Activated CD4-positive, alpha-beta T cell treated with anti-CD3 and anti-CD28 coated beads, Interleukin-2, amount 50 U/mL, for 24 hours (primary cell): ENCODE measurements at places on chromosomes 7 and 10.

- no peak for DNase-seq
These were observed 55.5 kb upstream of the OPALIN start for GRCh38 chr10:96414303-96414702.

GRCh38 chr7:76395965-76396726 lies 13.4 kb downstream of the SSC4D start:
- no peak for DNase-seq

- DNase-seq: no peak
These were observed 223.1 kb downstream of the CUX1 start for GRCh38 chr7:102040569-102040968.

DNA sequence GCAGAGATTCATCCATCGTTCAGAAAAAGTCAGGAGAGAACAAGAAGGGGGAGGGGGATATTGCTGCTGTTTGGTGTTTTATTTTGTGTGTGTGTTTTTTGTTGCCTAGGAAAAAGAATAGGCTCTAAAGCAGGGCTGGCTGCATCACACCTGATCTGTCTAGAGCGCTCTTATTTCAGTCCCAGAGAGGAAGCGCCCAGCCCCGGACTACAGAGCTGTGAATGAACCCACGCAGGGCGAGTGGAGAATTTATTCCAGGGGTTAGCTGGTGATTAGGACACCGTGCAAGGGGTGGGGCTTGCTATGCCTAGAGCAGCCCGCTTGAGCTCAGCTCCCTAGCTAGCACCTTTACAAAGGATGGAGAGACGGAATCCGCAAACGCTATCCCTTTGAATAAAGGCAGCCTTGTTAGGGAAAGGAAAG lies 621 bp upstream of the FAM13C start:
- DNase-seq: no peak

- DNase-seq: no peak
These were observed 85.8 kb downstream of the GSAP start for GRCh38 chr7:77330169-77330882.

DNA sequence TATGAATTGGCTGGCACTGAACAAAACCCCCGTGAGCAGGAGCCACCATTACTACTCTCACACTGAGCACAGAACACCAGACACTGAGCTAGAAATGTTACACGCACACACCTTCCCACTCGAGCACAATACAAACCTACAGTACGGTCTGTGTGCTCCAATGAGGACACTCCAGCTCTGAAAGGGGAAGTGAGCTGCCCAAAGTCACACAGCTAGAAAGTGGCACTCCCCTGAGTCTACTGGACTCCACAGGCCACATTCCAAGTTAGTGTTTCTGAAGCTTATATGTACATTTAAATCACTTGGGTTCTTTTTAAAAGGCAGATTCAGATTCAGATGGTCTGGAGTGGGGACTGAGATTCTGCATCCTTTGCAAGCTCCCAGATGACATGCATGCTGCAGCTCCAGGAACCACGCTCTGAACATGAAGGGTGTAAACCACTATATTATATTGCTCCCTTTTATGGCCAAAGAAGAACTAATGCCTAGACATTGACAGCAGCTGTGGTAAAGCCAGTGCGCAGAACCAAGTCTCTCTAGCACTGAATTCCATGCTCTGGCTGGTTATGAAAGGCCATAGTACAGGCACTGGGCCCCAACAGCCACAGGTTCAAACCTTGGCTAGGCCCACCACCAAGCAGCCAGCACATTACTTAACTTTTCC lies 77.1 kb downstream of the FRMPD2 start:
- DNase-seq: no peak

DNA sequence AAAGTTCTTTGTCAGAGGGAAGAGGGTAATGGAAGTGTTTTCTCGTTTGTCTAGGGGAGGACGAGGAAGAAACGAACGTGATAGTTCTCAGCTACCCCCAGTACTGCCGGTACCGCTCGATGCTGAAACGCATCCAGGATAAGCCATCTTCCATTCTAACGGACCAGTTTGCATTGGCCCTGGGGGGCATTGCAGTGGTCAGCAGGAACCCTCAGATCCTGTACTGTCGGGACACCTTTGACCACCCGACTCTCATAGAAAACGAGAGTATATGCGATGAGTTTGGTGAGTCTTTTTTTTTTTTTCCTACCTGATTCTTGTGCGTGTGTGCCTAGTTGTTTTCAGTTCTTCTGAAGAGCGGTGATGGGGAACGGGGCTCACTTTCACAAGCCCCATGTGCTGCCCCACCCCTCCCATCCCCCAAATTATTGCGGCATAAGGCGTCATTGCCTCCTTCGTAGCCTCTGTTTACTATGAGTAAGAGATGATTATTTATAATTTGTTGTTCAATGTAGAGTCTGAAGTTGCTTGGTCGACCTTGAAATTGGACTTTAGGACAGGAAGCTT lies 98.6 kb downstream of the ARID5B start:
- DNase-seq: no peak

DNA sequence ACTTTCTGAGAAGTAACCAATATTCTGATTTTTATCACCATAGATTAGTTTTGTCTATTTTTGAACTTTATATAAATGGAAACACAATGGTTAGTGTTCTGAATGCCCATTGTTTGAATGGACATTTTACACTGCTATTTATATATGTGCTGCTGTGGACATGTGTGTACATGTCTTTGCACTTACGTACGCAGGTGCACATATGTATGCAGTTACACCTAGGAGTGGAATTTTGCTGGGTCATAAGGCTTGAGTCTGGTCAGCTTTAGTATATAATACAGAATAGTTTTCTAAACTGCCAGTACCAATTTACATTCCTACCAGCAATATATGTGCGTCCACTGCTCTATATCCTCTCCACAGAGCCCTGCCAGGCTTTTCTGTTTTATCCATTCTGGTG lies 24.5 kb upstream of the ZEB1 start:
- DNase-seq: no peak

DNA sequence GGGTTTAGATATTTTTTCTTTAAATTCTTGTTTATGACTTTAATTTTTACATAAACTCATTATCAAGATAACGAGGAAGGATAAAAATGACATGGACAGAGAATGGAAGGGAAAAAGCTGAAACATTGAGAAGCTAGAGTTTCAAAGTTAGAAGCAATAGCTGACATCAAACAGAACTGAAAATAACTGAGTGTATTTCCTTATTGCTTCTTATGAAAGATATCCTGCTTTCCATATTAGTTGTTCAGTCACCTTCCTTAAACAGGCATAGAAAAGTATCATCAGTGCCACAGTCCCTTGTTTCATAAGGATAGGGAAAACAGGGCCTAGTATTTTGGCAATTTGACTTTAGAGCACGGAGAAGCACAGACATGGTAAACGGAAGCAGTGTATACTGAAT lies 460.5 kb upstream of the GHITM start:
- DNase-seq: no peak

GRCh38 chr10:36188461-36188860 lies 546.4 kb upstream of the FZD8 start:
- no peak for DNase-seq

DNA sequence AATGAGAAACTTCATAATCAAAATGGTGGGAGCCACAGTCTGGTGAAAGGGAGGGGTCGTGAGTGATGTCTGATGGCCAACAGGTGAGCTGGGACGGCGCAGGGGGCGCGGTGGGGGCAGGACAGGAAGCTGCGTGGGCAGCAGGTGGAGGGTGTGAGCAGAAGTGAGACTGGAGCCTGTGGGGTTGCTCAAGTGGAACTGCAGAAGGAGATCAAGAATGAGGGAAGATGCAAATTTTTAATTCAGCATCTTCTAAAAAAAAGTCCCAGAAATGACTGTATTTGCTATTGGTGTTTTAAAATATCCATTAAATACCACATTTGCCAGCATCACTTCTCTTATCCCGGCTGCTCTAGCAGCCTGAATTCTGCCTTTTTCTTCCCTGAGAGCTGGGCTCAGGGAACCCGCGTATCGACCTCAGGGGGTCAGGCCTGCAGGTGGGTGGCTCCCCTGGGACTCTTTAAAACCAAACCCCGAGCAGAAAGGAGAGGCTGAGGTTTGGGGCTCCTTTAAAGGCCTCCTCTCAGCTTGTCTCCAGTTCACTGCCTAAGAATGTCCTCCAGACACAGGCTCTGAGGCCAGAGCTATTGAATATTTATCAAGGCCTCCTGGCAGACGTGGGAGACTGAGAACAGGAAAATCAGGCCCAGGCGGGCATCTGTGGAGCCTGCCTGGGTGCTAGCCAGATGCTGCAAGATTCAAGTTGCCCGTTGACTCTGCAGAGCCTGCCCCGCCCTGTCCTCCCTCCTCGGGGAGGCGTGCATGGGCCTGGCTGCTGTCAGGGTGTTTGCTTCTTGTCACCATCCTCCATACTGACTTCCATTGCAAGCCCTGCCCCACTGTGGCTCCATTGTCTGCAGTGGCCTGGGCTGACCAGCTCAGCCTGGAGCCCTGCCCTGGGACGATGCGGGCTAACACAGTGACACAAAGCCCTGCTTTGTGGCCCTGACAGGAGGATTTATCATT lies 53.9 kb downstream of the SYPL1 start:
- no peak for DNase-seq

DNA sequence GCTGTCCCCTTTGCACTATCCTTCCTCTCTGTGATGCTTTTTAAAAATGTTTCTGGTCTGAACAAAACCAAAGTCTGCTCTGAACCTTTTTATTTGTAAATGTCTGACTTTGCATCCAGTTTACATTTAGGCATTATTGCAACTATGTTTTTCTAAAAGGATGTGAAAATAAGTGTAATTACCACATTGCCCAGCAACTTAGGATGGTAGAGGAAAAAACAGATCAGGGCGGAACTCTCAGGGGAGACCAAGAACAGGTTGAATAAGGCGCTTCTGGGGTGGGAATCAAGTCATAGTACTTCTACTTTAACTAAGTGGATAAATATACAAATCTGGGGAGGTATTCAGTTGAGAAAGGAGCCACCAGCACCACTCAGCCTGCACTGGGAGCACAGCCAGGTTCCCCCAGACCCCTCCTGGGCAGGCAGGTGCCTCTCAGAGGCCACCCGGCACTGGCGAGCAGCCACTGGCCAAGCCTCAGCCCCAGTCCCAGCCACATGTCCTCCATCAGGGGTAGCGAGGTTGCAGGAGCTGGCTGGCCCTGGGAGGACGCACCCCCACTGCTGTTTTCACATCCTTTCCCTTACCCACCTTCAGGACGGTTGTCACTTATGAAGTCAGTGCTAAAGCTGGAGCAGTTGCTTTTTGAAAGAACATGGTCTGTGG lies 11.4 kb upstream of the CSGALNACT2 start:
- DNase-seq: no peak

- no peak for DNase-seq
These were observed 218.9 kb upstream of the KMT2E start for GRCh38 chr7:104795086-104795485.

DNA sequence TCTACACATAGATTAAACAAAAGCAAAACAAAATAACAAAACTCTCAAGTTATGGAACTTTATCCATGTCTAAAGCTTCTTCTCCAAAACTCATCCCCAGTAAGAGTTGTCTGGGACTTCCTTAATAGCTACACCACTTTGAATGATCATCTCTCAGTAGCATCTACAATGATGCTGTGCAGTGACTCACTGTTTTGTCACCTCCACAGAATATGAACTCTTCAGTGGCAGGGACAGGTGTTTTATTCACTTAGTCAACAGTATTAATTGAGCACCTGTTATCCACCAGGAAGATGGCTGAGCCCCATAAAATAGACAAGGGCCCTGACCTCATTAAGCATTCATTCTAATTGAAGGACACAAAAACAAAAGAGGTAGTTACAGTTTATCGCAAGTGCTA lies 350.7 kb downstream of the ELMO1 start:
- no peak for DNase-seq

DNA sequence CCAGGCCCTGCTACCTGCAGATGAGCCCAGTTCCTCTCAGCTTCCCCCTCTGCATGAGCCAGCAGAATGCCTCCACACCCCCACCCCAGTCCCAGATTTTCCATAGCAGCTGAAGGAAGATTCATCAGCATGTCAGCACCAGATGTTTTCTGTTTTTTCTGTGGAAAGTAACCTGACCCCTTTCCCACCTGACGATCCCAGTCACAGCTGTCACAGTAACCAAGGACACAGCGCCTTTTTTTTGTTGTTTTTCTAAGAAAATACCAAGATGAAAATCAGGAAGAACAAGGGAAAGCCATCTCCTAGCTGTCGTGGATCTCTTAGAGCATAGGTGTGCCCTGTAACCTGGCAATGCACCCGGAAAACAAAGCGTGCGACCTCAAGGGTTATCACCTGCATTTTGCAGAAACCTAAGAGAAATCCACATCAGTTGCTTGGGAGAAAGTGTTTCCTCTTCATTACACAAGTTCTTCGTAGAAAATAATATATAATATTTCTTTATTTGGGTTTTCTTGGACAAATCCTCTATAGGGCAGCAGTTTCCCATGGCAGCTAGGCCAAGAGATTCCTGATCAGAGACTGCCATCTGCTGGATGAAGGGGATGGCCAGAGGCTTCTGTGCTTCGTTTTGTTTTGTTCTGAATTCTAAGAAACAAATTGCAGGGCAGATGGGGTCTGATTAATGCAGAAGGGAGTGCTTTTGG lies 401.9 kb downstream of the TNS3 start:
- DNase-seq: no peak

- no peak for DNase-seq
These were observed 47.1 kb upstream of the GAD2 start for GRCh38 chr10:26169466-26169865.

- no peak for DNase-seq
These were observed 5.5 kb downstream of the PRKAR2B start for GRCh38 chr7:107049971-107050532.

DNA sequence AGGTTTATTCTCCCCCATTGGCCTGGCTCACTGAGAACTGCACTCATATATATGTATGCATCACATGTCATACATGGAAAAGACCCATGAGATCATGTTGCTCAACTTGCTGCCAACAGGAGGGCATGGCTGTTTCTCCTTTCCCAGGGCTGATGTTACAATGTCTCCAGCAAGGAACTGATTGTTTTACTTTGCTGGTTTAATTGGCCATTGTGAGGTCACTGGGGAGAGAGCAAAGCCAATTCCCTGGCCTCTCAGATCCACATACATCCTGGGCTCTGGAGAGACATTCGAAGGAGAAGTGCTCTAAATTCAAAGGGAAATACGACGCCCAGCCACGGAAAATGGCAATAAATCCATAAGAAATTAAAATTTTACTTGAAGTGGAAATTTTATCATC lies 287.8 kb downstream of the WDR11 start:
- DNase-seq: no peak

DNA sequence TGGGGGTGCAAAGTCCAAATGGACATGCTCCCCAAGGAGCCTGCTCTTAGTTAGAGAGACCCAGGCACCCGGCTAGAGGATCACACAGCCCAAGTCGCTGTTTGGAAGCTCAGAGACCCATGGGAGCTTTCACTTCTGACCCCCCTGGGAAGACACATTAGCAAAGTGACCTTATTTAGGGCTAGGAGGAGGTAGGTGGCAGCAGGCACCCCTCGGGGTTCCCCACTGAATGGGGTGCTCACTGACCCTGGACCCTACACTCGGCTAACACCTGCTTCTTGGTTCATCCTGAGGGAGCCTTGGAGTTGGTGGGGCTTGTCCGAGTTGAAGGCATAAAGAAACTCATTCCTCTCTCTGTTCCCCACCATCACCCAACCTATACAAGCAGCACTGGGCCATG lies 27.1 kb upstream of the HABP2 start:
- DNase-seq: no peak

GRCh38 chr7:106731646-106732444 lies 70.9 kb upstream of the CCDC71L start:
- no peak for DNase-seq
